ENCODE measurements at places on chromosomes 11 and 22.

GRCh38 chr22:49643466-49643865, 184.2 kb downstream of the BRD1 start:
- no peak for DNase-seq

- DNase-seq, result no peak
Observed at GRCh38 chr11:77209663-77210062, 81.6 kb downstream of the MYO7A start.

GRCh38 chr11:77647654-77648305, 10.2 kb upstream of the CLNS1A start:
- DNase-seq, result no peak

DNA sequence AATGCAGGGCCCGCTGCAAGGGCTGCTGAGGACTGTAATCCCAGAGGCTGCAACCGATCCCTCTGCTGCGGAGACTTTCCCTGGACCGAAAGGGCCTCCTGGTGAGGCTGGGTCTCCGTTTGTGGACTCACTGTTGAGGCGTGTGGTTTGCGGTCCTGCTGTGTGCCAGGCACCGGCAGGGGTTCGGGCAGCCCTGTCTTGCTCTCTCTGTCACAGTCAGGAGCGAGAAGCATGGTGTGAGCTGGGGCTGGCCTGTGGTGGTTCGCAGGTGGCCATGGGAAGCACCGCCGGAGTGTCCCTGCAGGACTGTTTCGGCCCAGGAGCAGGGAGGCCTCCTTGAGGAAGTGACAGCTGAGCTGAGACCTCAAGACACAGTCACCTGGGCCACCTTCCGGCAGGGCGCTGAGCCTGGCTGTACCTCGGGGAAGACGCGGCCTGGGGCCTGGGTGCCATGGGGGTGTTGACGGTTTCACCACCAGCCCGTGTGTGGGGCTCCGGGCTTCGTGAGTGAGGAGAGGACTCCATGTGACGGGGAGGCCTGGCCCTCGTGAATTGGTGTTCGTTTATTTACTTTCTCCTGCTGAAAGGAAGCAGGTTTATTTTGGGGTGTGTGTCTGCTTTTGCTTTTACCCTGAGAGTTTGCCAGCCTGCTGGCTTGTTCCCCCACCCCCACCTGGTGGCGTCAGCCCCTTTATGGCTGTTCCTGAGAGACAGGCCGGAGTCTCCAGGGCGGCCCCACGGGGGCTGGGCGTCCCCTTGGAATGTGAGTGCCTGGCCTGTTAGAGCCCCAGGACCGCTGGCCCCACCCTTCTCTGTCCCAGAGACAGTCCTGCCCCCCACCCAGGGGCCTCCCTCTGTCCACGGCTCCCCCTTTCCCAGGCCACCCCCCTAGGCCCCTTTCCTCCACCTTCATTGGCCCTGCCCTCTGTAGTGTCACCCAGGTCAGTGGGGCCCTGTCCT, 122.5 kb downstream of the KCNQ1OT1 start:
- no peak for DNase-seq

- no peak for DNase-seq
Observed at GRCh38 chr22:24810043-24810749, 4.2 kb downstream of the SGSM1 start.

GRCh38 chr11:11857769-11858168, 16.0 kb downstream of the USP47 start:
- no peak for DNase-seq

GRCh38 chr11:13108416-13108815, 99.3 kb downstream of the RASSF10 start:
- no peak for DNase-seq

DNA sequence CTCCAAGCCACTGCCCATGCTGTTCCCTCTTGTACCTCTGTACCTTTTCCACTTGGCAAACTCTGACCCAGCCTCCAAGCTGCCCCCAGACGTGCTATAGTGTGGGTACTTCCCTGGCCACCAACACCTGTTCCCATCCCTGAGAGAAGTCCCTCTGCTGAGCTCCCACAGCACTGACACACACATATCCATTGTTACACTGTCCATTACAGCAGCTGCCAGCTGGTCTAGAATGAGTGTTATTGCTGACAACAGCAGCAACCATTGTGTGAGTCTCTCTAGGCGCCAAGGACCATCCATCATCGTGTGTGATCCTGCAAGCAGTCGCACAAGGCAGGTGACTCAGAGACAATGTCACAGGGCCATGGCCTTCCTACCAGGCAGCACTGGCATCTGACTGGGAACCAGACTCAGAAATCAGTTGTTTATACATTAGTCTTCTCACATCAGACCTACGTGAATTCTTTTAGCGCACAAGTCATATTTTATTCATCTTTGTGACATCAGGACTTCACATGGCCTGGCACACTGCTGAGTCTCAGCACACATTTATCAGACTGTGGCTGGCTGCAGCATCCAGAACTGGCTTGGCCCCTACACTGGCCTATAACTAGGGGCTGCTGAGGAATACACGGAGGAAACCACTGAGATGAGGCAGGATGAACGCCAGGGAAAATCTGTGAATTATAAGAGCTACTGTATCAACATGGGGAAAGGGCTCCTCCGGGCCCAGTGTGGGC, 56.4 kb downstream of the SGSM3 start:
- DNase-seq, result no peak

- no peak for DNase-seq
Observed at GRCh38 chr11:27694992-27695391, 5.3 kb downstream of the BDNF start.

DNA sequence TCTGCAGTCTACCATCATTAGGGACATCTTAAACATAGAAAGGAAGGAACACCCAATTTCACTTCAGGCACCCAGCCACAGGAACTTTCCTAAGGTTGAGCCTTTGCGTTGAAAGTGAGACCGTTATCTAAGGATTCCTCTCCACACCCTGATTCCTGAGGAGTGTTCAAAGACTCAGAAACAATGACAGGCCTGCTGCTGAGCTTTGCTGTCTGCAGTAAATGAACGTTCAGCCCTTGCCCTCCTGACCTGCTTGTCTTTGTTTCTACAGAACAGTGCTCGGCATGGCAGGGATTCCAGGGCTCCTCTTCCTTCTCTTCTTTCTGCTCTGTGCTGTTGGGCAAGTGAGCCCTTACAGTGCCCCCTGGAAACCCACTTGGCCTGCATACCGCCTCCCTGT, 7.0 kb downstream of the PRSS23 start:
- DNase-seq, result no peak

GRCh38 chr11:33742249-33742851, 6.1 kb upstream of the CD59 start:
- no peak for DNase-seq

DNA sequence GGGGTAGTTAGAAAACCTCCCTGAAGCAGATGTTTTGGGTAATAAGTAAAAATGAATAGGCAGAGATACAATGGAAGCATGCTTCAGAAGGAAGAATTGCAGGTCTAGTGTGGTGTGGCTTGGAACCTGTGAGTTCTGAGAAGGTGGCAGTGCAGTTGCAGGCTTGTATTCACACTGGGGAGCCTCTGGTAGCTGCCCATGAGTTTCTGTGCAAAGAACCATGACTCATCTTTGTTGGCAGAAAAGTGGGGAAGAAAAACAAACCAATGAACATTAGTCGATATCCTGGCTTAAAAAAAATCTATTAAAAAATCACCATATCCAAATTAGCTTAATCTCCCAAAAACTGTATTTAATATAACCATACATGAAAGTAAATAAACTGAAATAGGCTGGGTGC, 232.6 kb downstream of the FAT3 start:
- DNase-seq, result no peak

DNA sequence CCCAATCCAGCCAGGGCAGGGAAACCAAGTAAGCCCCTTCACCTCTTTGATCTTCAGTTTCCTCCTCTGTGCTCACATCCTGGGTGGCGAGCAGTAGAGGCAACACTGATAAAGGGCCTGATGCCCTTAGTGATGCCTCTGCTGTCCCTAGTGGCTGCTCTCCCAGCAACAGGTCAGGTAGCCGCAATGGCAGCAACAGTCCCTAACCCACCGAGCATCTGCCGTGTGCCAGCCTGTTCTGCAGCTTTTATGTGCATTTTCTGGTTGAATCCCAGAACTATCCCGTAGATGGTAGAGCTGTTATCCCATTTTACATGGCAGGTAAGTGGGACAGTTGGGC, 5.2 kb downstream of the SCYL1 start:
- DNase-seq, result no peak

GRCh38 chr11:117220568-117220967, 11.3 kb downstream of the PCSK7 start:
- DNase-seq, result no peak
